ENCODE measurements at places on chromosomes 1 and 21.
A peak's percentile ranks its signal among the peaks of the same experiment; 100 is the strongest.

GRCh38 chr1:119253366-119253765 is 112.9 kb upstream of the WARS2 start:
- DNase-seq: no peak

DNA sequence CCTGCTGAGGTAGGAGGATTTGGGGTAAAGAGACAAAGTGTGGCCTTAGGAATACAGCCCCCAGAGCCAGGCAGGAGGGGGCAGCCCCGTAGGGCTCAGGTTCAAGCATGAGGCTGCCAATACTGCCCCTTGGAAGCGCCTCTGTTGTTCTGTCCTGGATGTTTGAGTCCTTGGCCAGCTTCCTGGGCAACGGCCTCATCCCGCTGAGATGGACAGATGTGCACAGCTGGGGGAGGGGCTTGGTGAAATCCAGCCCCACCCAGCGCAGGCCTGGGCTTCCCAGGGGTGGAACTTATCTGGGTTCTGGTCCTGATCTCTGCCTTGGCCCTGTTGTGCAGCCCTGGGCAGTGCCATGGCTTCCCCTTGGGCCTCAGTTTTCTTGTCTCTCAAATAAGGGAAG is 34.8 kb upstream of the MAN1C1 start:
- DNase-seq: no peak

DNA sequence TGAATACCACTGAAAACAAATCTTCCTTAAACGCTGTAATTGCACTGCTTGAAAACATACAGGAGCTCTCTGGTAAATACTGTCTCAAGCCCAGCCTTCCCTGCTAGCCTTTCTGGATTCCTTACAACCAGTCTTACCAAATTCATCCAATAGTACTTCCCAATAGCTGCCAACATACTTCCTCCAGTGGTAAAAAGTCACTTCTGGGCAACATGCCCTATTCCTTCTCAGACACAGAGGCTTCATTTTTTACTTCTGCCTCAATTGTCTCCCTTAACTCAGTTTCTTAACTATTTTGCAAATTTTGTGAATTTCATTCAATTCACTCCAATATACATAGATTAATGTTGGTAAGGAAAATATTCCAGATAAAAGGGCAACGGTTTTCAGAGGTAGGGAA is 166.3 kb downstream of the TBX15 start:
- no peak for DNase-seq

DNA sequence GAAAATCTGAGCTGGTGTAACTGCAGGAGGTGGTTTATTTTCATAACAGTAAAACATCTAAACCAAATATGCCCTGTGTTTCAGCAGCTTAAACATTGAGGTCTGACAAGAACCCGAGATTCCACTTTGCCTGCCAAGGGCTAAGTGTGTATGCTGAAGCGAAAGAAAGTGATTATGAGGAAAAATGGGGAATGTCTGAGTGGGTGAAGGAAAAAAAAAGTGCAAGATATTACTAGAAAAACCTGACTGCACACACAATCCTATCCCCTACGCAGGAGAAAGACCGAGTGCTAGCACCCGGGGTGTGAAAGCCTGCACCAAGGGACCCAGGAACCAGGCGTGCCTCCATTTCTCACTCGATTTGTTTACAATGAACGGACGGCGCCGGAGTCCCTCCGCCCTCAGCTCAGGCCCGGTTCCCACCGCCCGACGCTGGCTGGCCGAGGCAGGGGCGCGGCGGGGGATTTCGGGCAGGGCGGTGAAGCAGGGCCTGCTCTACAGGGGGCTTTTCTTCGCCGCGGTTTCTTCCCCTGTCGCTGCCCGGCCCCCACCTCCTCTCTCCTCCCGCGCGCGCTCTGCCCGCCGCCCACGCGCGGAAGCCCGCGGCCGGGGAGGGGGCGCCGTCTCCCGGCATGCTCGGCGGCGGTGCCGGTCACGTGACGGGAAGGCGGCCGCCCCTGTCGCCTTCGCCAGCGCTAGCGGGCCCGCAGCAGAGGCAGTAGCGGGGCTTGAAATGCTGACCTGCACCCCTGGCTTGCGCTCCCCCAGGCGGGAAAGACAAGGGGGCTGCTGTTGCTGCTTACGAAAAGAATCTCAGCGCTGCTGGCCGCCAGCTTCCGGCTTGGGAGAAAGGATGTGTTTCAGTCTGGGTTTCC is 35.9 kb downstream of the ITPKB start:
- DNase-seq: peak; percentile 77

DNA sequence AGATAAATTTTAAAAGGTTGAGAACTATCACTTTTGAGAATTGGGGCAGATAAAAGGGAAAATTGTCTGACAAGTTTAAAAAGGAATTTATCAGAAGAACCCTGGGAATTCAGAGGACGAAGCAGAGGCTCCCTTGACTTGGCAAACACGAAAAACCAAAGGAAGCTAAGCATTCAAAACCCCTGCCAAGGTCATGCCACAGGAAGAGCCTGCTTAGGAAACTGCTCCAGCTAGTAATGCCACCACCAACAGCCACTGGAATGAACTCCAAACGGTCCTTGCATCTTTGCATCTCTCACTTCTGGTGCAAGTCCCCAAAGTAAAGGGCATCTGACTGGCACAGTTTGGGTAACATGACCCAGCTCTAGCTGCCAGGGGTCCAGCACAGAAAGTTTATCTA is 7.2 kb downstream of the GPBP1L1 start:
- DNase-seq: no peak

- DNase-seq: no peak
Observed at GRCh38 chr1:111618961-111619634, 491 bp upstream of the RAP1A start.

DNA sequence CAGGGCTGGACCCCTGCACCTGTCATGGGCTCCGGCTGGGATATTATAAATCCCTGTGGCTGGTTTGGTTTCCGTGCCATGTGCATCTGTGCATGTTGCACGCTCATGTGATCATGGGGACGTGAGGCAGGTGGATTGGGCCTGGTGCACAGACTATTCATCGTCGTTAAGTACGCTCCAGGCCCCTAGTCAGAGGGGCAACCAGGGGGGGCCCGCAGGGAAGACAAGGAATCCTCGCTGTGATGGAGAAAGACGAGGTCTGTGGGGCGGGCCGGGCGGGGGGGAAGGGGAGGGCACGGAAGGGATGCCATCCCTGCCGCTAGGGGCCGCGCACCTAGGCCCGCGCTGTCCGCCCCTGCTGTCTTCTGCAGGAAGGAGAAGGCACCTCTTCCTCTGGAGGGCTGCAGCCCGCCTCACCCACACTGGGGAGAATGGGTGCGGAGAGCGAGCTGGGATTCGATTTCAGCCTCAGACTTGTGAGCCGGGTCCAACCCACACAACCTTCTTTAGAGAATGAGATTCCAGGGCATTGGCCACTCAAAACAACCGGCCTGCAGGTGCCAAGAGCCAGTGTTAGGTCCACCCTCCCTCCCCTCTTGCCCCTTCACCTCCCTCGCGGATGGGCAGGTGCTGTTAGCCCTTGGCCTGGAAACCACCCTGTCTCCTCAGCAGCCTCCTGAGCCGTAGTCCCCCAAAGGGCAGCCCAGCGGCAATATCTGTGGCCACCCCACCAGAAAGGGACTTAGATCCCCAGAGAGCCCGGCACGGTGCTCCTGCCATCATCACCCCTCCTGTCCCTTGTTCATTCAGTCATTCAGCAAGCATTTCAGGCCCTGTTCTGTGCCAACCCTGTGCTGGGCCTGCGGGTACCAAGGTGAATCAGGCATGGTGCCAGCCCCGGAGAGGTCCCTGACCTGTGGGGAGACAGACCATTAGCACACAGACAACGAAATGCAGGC is 950 bp upstream of the LRP8 start:
- DNase-seq: peak; percentile 13

DNA sequence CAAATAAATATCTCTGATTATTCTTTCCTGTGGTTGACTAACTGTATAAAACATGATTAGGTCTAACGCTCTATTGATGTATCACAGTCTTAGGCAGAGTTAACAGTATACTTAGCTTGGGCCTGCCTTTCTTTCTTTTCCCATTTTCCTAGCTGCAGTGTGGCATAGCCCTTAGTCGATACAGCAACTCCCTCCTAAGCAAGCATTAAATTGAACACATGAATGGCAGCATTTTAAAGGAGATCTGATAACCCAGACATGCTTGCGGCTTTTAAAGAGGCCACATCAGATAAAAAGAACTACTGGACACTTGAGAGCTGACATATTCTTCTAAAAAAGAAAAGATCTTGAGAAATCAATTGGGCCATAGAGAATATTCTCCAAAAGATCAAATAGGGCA is 312.0 kb upstream of the TMPRSS15 start:
- no peak for DNase-seq

- DNase-seq: no peak
Observed at GRCh38 chr1:26067432-26067911, at the start of gene TRIM63. TSS of gene TRIM63 (minus strand) at chr1:26067630. CDS start at chr1:26067494, 136 bp downstream.

- no peak for DNase-seq
Observed at GRCh38 chr1:201356236-201356635, 21.2 kb downstream of the TNNT2 start.

- DNase-seq: no peak
Observed at GRCh38 chr1:183222909-183223308, 36.8 kb downstream of the LAMC2 start.

GRCh38 chr1:61247051-61247825 is 164.9 kb downstream of the NFIA start:
- DNase-seq: no peak

DNA sequence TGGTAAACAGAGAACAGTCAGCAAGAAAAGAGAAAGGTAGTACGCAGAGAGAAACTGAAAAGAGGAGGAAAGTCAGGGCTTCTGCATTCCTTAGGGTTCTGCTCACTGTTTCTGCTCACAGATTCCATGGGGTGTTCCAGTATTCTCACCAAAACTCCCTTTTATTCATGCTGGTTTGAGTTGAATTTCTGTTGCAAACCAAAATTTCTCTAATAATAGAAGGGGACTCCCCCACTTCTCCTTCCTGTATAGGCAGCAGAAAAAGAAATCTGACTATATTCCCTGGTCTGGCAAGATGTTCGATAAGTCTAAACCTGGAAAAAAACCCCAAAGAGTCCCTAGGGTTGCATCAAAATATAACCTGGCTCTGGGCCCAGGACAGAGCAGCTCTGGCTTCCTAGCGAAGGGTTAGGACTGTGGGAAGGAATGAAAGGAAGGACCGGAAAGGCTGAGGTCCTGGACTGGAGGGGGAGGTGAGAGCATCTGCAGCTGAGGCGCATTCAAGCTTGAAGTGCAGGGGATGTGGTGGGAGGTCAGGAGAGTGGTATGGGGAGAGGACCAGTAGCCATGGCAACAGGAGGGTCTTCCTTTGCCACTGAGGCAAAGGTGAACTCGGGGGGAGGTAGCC is 18.8 kb upstream of the RGS16 start:
- no peak for DNase-seq

DNA sequence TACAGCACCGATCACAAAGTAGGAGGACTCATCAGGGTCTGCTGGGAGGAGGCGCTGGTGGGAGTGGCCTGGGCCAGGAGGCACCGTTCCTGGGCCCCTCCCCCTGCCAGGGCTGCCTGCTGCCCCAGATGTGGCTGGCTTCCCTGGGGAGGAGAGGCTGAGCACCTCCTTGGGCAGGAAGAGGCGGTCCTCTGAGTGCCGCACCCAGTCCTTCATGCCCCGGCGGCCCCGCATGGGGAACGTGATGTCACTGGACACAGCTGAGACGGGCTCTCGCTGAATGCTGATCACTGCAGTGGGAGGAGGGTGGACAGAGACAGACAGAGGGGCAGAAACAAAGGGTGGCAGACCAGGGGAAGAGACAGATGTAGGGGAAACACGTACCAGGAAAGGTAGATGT is 24.8 kb downstream of the ADGRB2 start:
- peak; percentile 66 for DNase-seq

GRCh38 chr21:42607102-42607501 is 46.3 kb upstream of the PDE9A start:
- no peak for DNase-seq

- DNase-seq: no peak
Observed at GRCh38 chr1:201861448-201861847, 27.2 kb upstream of the SHISA4 start.

GRCh38 chr1:95431235-95431634 is 197.2 kb downstream of the RWDD3 start:
- no peak for DNase-seq

DNA sequence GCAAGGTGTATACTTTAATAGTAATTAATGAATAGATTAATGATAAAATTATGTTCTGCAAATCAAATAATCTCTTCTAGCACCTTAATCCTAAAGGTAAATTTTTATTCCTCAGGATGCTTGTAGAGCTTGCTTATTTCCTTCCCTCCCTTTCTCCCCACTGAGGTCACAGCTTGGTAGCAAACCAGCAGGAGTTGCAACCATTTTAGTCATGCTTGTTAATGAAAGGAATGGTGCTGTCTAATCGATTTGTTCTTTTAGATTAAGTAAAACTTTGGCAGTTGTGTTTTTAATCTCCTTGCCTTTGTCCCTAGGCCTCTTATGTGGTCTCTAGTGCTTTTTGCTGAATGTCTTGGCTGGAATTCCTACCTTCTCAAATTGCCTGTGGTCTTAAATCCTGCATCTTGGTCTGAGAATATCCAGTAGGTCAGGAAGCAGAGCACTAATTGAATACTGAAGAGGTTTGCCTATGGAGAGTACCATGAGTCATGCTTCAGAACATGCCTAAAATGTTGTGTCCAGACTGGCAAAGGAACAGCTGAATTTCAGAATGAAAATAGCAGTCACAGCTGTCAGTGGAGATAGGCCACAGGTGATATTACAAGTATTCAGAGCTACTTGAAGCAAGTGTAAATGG is 36.3 kb upstream of the RWDD3 start:
- no peak for DNase-seq

DNA sequence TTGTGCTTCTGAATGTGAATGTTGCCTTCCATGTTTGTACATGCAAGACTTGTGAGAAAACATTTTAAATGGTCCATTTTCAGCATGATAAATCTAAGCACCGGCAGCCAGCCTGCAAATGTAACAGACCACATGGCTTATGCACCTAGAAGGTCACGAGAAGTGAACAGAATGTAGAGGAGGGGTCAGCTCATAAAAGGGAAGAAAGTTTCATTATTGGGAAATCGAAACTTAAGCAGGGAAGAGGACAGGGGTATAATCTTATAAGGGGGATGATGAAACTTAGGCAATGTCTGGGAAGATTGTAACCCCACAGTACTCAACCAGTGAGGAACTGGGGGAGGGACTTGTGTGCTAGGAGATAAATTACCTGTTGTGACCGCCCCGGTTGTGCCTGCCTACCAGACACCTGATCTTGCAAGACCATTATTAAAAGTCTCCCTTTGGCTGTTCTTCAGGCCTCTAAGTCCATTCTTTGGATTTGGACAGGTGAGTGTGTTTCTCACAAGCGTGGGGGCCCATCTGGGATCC is 37.7 kb upstream of the VN1R5 start:
- DNase-seq: no peak

DNA sequence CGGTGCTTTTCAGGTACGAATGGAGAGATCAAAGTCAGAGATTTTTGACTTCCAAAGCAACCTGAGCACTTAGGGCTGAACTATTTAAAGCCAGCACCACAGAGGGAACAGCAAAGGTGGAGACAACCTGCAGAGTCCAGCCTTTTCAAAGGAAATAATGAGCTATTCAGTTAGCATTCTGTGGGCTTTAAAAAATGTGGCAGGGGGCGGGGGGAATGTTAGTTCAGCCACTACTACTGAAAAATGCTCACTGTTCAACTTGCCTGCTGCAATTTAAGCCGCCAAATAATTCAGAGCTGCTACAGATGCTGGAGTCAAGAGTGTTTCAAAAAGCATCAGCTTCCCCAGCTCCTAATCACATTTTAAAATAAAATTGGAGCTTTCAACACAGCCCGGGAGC is 473.3 kb upstream of the PLXNA2 start:
- DNase-seq: no peak

- no peak for DNase-seq
Observed at GRCh38 chr1:102977292-102977691, 131.0 kb downstream of the COL11A1 start.

GRCh38 chr1:30264672-30265025 is 458.7 kb downstream of the MATN1 start:
- no peak for DNase-seq

Data from activated CD4-positive, alpha-beta T cell treated with anti-CD3 and anti-CD28 coated beads, Interleukin-2, amount 50 U/mL, for 48 hours (primary cell).